Effector CD4-positive, alpha-beta T cell (primary cell): ENCODE measurements at places on chromosomes 1 and 21.

DNA sequence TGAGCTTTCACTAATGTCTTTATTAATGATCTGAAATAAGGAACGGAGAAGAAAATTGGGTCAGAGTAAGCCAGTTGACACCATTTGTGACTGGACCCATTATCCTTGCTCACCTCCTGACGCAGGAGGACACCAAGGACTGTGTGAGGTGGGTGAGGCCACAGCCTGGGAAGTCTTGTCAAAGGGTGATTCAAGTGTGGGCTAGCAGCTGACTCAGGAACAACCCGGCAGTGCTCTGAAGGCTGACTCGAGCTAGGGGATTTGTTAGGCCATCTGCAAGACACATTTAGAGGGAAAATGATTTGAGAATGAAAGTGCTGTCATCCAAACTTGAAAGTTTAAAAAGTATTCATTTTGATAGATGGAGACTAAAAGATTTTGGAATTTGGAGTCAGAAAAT, 21.2 kb downstream of the PRRX1 start:
- no peak for DNase-seq

DNA sequence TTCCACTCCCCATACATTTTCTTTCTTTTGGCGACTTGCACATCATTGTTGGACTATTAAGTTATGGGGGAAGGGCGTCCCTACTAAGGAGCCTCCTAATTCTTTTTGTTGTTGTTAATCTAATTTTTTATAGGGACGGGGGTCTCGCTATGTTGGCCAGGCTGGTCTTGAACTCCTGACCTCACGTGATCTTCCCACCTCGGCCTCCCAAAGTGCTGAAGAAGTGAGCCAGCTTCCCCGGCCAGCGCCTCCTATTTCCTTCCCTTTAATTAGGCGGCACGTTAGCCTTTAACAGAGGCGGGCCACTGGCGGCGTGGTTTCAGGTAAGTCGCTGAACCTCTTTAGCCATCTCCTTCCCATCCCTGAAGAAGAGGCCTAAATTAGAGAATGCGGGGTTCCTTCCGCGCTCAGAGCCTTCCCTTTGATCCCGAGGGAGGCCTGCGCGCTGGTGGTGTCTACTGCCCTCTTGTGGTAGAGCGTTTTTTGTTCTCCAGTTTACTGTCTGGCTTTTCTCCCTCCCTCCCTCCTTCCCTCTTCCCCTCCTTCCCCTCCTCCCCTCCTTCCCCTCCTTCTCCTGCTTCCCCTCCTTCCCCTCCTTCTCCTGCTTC, 38.1 kb downstream of the TNFRSF9 start:
- peak; percentile 51 for DNase-seq

DNA sequence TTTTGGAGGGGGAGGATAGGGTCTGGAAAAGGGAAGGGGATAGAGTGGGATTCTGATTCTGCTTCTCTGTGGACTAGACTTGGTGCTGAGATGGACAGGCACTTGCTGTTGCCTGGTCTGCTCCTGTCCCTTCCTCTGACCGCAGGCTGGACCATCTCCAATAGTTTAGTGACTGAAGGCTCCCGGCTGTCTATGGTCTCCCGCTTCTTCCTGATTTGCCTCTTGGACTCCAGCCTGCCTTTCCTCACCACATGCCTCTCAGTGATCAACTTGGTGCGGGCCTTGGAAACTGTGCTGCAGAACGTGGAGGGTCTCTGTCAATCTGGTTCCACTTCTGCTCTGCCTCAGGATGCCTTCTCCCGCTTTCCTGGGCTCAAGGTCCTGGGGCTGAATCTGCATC, 6.3 kb upstream of the ZSCAN20 start:
- DNase-seq = no peak

DNA sequence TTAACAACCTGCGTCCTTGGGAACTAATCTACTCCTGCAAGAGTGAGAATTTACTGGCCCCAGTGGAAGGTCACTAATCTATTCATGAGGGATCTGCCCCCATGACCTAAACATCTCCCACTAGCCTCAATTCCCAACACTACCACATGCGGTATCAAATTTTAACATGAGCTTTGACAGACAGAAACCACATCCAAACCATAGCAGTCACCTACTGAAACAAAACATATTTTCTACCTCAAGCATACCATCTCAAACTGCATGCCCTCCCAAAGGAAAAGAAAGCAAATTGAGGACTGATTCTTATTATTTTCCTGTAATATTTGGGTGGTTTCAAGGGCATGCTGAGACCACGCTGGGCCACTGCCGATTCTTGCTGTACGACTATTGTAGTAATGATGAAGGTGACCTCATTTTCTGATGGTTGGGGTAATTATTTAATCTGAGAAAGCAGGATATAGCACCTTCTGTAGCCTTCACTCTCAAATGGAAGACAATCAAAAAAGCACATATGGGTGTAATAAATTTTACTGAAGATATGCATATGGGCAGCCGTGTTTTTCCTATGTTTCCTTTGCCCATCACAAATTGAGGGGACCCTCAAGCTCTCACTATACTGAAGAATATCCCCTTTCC, 13.2 kb upstream of the GBP5 start:
- DNase-seq = no peak

- DNase-seq = no peak
These were observed 64.3 kb downstream of the BCL9 start for GRCh38 chr1:147605591-147605990.

GRCh38 chr1:64898107-64898861, 68.1 kb downstream of the JAK1 start:
- peak; percentile 44 for DNase-seq

DNA sequence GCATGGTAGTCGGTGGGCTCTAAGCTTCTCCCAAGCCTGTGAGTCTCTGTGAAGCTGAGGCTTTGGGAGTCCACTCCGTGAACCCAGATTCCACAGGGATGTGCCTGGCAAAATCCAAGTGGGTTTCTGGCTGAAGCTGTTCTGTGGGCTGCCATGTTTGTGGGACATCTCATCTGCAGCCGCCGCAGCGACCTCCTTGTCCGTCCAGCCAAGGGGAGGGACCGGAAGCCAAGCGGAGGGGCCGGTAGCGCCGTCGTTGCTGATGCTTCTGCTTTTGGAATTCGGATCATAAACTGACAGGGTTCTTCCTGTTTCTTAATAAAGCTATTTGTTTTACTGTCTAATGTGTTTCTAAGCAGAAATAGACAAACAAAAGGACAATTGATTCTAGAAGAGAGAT, 13.3 kb downstream of the KIF26B start:
- no peak for DNase-seq
